Activated gamma-delta T cell treated with anti-CD3 and anti-CD28 coated beads, Interleukin-2, amount 50 U/mL, for 16 hours (primary cell): ENCODE measurements at places on chromosomes 5 and 9.

GRCh38 chr5:51242456-51242855, 140.8 kb upstream of the ISL1 start:
- DNase-seq = no peak

- DNase-seq = no peak
Observed at GRCh38 chr9:68708513-68708912, 3.5 kb downstream of the PIP5K1B start.

- DNase-seq = no peak
Observed at GRCh38 chr5:141441571-141442170, 11.4 kb downstream of the PCDHGA12 start.

DNA sequence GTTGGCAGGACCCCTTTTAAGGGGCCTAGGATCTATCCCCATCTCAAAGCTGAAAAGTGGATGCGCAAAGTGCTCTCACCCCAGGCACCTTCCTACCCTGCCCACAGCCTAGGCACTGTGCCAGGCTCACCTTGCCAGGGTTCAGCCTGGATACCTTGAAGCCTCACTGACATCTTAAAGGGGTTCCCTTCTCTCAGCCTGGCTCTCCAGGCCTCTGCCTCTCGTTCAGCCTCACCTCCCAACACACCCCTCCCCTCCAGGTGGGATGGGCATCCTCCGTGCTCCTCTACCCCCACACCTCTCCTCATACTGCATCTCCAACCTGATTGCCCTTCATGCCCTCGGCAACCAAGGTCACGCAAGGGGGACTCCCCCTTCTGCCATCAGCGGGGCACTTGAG, 25.5 kb downstream of the TNIP1 start:
- no peak for DNase-seq

GRCh38 chr5:135952683-135953082, 2.1 kb downstream of the LECT2 start:
- DNase-seq = no peak

- DNase-seq = no peak
Observed at GRCh38 chr9:8857926-8858595, 1058.5 kb upstream of the DMAC1 start.

- peak; percentile 69 for DNase-seq
Observed at GRCh38 chr9:128026255-128026772, 40.8 kb downstream of the NAIF1 start.

DNA sequence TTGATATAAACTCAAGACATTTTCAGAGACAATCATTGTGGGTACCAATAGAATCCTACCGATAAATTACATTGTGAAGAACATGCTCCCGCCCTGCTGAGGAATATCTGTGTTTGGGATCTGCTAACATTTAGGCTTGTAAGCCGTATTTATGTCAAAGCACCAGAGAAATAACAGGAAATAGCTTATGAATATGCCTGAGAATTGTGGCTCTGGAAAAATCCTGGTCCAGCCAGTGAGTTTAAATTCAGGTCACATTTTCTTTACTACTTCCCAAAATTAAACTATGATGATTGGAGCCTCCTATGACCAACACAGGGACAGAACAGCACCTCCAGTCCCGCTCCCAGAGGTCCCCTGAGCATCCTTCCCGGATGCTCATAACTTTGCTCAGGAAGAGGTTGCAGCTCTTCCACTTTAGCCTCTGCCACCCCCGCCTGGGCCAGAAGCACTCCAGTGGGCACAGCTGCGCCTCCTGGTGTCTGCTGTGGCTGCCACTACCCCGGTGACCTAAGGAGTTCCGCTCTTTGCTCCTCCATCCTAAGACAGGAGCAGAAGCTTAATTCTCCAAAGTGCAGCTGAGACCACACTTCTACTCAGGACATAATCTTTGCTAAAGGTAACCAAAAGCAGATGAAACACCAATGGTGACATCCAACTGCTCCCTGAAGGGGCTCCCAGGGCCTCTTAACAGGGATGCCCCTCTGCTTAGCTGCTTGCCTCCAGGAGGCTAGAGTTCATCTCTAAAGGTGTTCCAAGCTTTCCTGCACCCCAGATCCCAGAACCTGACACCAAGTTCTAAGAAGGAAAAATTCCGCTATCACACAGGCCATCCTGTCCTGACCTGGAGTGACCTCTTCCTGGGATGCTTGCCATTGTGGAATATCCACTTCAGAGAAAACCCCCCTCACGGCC, 58.8 kb downstream of the SLC1A1 start:
- DNase-seq = no peak

- no peak for DNase-seq
Observed at GRCh38 chr9:14471041-14471440, 157.1 kb upstream of the NFIB start.

- no peak for DNase-seq
Observed at GRCh38 chr5:111942201-111942600, 185.2 kb upstream of the NREP start.

- DNase-seq = no peak
Observed at GRCh38 chr5:76040806-76041205, 42.4 kb upstream of the SV2C start.

GRCh38 chr5:96823900-96824380, 16.2 kb upstream of the ERAP1 start:
- DNase-seq = no peak

DNA sequence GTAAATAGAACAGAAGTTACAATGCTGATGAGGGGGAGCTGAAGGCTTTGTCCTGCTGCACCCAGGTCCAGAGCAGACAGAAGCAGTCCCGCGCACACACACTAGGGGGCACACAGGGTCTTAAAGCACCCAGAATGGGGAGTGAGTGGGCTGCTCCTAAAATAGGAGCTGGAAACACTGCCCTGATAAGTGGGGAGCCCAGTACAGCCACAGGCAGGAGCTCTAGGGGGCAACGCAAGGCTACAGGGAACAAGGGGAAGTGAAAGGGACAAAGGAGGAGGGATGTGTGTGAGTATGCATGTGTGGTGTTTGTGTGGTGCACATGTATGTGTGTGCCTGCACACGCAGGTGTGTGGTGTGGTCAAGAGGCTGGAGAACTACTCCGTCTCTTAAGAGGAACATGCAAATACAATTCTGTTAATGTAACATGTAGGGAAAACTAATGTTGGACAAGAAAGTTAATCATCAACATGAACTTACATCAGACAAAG, 191.5 kb downstream of the ROR2 start:
- DNase-seq = no peak

- DNase-seq = no peak
Observed at GRCh38 chr5:45737153-45737552, 41.0 kb upstream of the HCN1 start.

- DNase-seq = no peak
Observed at GRCh38 chr5:36683821-36684434, 77.5 kb downstream of the SLC1A3 start.

- DNase-seq = no peak
Observed at GRCh38 chr5:53820119-53820801, 259.8 kb downstream of the NDUFS4 start.

GRCh38 chr5:52783226-52783959, 4.3 kb upstream of the ITGA1 start:
- no peak for DNase-seq

GRCh38 chr5:78671609-78672008, 23.0 kb upstream of the LHFPL2 start:
- no peak for DNase-seq

- DNase-seq = no peak
Observed at GRCh38 chr9:130285271-130285670, 19.7 kb downstream of the HMCN2 start.

- no peak for DNase-seq
Observed at GRCh38 chr9:107685901-107686300, 196.3 kb upstream of the KLF4 start.

GRCh38 chr9:113558632-113559502, 95.3 kb downstream of the RGS3 start:
- DNase-seq = no peak

DNA sequence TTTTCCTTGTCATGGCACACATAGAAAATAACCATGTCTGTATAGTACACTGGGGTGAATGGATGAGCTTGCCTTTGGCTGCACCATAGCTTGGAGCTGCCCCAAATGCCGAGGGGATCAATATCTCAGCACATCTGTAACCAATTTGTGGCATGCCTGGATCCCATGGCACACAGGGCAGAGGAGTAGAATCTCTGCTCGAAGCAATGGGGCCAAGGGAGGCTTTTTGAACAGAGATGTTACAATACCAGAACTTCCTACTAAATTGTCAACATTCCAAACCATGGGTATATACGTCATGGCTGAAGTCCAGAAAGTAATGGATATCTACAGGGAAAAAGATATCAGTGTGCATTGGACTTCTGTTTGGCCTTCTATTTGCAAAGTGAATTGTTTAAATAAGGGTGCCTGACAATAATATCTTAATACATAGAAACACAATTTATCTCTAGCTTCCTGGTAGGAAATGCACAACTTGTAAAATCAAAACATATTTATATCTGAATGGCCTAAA, 39.0 kb downstream of the ESM1 start:
- DNase-seq = no peak

- DNase-seq = no peak
Observed at GRCh38 chr5:13212886-13213285, 731.6 kb downstream of the DNAH5 start.

GRCh38 chr9:101495810-101496209, 37.8 kb upstream of the RNF20 start:
- no peak for DNase-seq

GRCh38 chr5:89011778-89012711, 129.1 kb upstream of the MEF2C start:
- no peak for DNase-seq

DNA sequence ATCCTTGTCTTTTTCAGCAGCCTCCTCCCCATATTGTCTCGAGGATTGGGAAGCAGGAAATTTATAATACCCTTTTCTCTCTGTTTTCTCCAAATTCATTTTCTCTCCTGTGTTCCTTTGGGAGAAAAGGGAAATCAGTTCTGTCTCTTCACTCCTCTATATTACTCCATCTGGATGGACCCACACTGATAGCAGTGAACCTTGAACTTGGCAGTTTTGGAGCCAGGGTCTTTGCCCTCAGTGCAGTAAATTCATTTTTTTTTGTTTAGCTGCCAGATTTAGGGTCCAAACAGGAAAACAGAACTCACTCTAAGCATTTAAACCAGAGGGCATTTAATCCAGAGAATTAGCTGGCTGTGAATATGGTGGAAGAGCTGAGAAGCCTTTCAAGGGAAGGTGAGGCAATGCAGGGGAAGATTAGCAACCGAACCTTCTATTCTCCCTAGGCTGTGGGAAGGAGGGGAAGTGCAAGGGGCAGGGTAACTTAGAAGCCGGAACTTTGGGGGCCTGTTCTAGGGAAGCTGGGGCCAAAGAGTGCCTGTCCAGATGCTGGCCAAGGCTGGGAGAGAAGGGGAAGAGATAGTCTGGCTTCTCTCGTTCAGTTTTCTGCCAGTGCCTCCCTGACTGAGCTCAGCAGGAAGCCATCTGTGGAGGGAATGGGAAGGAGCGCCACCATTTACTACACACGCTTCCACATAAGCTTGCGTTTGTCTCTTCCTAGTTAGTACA, 16.3 kb upstream of the NPR2 start:
- DNase-seq = no peak

- DNase-seq = no peak
Observed at GRCh38 chr9:16022228-16022627, 469.4 kb downstream of the CCDC171 start.

- DNase-seq = no peak
Observed at GRCh38 chr5:99141534-99142128, 212.8 kb upstream of the CHD1 start.

GRCh38 chr5:57032151-57032551, 80.2 kb upstream of the MIER3 start:
- DNase-seq = no peak

DNA sequence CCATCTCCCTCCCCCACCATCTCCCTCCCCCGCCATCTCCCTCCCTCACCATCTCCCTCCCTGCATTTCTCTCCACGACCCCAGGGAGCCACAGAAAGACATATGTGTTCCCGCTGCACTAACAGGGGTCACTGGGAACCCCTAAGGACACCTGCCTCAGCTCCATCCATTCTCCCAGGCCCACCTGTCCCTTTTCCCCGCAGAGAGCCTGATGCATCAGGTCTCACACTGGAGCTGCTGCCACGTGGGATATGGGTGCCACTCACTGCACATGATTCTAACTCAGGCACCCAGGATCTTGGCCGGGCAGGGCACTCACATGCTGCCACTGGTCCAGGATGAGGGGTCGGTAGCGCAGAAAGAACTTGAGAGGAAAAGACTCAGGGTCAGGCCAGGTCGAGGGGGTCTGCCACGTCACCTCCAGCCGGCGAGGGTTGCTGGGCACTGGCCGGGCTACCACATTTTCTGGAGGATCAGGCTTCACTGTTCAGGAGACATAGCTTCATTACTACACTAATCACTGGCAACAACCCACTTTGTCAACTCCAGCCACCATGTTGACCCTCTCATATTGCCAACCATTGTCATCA, 33.2 kb upstream of the ENHO start:
- DNase-seq = no peak

- DNase-seq = no peak
Observed at GRCh38 chr9:22158927-22159346, 149.8 kb upstream of the CDKN2B start.

DNA sequence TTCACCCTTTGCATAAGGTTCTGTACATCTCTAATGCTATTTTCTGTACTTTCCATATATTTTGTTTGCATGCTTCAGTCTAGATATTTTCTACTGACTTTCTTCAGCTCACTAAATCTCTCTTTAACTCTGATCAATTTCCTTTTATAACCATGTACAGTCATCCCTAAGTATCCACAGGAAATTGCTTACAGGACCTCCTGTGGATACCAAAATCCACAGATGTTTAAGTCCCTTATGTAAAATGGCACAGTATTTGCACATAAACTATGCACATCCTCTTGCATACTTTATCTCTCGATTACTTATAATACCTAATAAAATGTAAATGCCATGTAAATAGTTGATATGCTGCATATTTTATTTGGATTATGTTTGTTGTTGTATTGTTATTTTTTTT, 442.1 kb downstream of the TLE4 start:
- no peak for DNase-seq

GRCh38 chr5:67880511-67880805, 335.1 kb upstream of the PIK3R1 start:
- DNase-seq = no peak

GRCh38 chr5:91490316-91490715, 107.2 kb upstream of the ARRDC3 start:
- DNase-seq = no peak

DNA sequence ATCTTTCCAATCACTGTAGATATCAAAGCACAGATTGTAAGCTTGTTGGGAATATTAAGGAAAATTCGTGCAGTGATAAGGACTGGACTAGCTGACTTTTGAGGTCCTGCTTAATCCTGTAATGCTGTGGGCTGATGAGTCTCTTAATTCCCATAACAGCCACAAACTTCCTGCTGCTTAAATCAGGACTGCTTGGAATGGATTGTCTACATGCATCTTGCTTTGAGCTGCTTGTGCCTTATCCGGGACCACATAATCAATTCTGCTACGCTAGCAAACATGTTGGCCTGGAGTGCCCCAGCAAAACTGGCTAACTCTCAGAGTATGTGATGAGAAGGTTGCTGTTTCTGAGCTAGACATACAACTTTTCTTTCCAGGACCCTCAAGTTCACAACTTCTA, 79.6 kb downstream of the SNCAIP start:
- DNase-seq = no peak

GRCh38 chr5:40557501-40557900, 122.2 kb upstream of the PTGER4 start:
- DNase-seq = no peak

- no peak for DNase-seq
Observed at GRCh38 chr5:143065996-143066522, 295.9 kb downstream of the ARHGAP26 start.
